Mesenteric fat pad (tissue), 1 donor: ENCODE measurements at places on chromosomes 2 and 18. TPM values are rescaled to one million over a fixed set of nuclear protein-coding genes. Genes with fewer than 3 reads are reported as not detected.

Gene RTP5
- total RNA-seq = not detected

Gene DNER
- total RNA-seq = 1.3 TPM

Gene ABHD1
- not detected for total RNA-seq

Gene PPP4R3B
- total RNA-seq = 63.2 TPM

Gene ARHGAP28
- total RNA-seq = 9.1 TPM

Gene ALKAL2
- total RNA-seq = 5.7 TPM

Gene GALNT3
- total RNA-seq = 1.1 TPM

Gene TSPYL6
- total RNA-seq = not detected

Gene SLC38A11
- 1.1 TPM for total RNA-seq

Gene MRPL19
- total RNA-seq = 53.1 TPM

Gene INHA
- 0.45 TPM for total RNA-seq

Gene MYO3B
- total RNA-seq = not detected

Gene ZNF512
- total RNA-seq = 16.6 TPM

Gene CDH2
- total RNA-seq = 0.71 TPM

Gene CASP10
- total RNA-seq = 10.7 TPM

Gene TMEFF2
- not detected for total RNA-seq

Gene GATA6
- 26.6 TPM for total RNA-seq

Gene TXNL4A
- total RNA-seq = 107 TPM

Gene RUFY4
- total RNA-seq = 0.42 TPM

Gene UGT1A10
- total RNA-seq = not detected

Gene TRIM43
- not detected for total RNA-seq

Gene ARHGAP15
- 11.6 TPM for total RNA-seq

Gene MC2R
- not detected for total RNA-seq

Gene CAPN14
- 0.10 TPM for total RNA-seq

Gene GPR55
- total RNA-seq = 0.22 TPM

Gene TSGA10
- 7.7 TPM for total RNA-seq

Gene DYSF
- 54.1 TPM for total RNA-seq

Gene RNU2-63P
- total RNA-seq = 7.5 TPM

Gene FOXI3
- not detected for total RNA-seq

Gene SFTPB
- total RNA-seq = not detected

Gene ABCB11
- total RNA-seq = 0.06 TPM

Gene AMER3
- not detected for total RNA-seq

Gene RGPD3
- 0.42 TPM for total RNA-seq

Gene TUBB6
- total RNA-seq = 560 TPM

Gene CDK5R2
- not detected for total RNA-seq

Gene DNAJC5G
- total RNA-seq = not detected

Gene FBXO11
- total RNA-seq = 59.3 TPM

Gene LDLRAD4
- total RNA-seq = 39.6 TPM

Gene PSMA8
- total RNA-seq = not detected
